Stomach (tissue), 19 donors: ENCODE measurements at places on chromosomes 1 and 21. TPM values are rescaled to one million over a fixed set of nuclear protein-coding genes. Genes with fewer than 3 reads are reported as not detected.

DNA sequence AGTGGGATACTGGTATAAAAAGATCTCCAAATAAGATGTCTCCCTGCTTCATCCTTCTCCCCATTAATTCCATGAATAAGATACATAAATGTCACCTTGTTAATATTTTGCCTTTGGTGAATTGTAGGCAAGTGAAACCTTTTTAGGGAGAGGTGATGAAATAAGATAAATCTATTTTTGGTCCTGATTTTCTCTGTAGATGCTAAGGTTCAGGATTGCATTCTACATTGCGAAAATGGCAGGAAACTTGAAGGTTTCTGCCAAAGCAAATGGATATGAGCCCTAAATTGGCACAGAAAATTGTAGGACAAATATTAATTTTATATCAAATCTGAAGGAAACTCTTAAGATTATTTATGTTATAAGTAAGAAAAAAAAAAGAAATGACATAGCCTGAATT, 107.1 kb downstream of the PLPPR4 start:
- no peak for DNase-seq

- DNase-seq: no peak
Observed at GRCh38 chr1:87682565-87682964, 353.9 kb downstream of the LMO4 start.

Gene ZNF678
- 4.8 TPM for total RNA-seq

Gene SDC3
- total RNA-seq: 17.4 TPM

Gene PANK4
- total RNA-seq: 21.9 TPM

Gene TTLL7
- total RNA-seq: 50.8 TPM

DNA sequence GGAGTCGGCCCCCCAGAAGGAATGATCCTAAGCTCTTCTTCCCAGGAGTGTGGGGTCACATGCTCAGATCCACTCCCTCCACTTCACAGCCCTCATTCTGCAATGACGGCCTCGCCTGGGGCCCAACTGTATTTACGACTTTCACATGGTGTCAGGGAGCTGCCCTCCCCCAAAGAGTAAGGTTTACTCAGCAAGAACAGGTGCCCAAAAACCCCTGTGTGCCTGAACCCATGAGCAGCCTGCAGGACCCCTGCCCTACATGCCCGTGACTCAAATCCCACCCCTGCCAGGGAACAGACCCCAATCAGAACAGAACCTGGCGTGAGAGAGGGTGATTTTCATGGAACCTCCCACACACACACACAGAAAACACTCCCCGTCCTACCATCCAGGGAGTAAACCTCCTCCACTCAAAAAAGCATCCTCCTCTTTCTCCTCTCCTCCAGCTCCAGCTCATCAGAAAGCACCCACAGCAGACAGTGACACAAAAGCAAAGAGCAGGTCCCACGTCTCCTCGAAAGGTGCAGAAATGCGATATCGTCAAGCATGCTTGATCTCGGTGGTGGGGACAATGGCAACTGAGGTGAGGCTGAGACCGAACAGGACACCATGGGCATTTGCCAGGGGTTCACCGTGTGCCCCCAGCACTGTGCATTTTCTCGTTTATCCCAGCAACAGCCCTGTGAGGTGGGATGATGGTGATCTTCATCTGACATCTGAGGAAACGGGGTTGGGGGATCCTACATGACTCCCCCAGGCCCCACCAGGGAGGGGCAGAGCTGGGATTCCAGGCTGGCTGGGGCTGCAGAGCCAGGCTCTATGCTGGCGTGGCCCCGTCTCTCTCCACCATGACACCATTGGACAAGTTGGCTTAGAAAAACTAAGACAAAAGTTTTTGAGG, 397.9 kb downstream of the NPHP4 start:
- DNase-seq: peak; percentile 16

DNA sequence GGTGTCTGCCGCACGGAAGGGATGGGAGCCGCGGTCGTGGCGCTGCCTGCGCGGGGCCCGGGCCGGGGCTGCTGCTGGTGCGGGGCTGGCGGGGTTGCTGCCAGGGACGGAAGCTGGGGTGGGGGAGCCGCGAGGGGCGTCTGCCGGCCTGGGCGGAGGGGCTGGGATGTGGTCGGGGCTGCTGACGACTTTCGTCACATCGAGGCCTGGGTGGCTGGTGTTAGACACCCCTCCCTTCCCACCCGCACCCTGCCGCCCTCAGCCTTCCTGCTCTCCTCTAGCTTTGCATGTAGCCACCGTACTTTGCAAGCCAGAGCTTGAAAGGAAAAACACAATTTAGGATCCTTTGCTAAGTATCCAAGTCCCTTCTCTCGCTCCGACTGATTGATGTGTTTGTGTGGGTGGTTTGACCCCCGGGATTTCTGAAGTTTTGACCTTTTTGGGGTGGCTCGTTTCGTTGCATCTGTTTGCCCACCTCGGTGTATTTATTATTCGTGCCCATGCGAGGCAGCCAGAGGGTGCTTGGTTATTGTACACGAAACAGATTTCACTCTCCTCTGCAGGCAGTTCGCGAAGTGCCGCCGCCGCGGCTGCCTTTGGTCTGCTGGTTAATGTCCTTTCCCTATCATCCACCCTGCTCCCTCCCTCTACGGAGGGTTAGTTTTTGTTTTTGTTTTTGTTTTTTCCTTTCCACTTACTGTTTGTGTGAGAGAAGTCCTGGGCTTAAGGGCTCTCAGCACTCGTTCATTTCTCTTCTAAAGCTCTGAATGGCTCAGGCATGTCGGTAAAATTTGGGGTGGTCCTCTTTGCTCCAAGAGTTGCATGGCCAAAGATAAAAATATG, 868 bp downstream of the C1orf21 start:
- DNase-seq: peak; percentile 78

DNA sequence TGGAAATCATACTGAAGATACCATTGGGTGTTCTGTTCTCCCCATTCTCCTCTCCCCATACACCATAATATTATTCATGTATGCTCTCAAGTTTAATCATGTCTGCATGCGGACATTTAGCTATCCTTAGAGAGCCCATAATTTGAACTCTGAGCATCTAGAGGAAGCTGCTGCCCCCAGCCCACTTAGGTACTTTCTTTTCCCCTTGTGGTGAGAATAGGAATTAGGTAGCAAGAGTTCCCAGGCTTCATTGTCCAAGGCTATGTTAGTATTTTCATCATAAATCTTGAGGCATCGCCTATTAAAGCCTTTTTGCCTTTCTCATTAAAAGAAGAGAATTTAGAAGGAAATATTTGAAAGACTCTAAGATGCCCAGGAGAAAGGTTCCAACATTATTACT, 96.3 kb downstream of the ROR1 start:
- no peak for DNase-seq

DNA sequence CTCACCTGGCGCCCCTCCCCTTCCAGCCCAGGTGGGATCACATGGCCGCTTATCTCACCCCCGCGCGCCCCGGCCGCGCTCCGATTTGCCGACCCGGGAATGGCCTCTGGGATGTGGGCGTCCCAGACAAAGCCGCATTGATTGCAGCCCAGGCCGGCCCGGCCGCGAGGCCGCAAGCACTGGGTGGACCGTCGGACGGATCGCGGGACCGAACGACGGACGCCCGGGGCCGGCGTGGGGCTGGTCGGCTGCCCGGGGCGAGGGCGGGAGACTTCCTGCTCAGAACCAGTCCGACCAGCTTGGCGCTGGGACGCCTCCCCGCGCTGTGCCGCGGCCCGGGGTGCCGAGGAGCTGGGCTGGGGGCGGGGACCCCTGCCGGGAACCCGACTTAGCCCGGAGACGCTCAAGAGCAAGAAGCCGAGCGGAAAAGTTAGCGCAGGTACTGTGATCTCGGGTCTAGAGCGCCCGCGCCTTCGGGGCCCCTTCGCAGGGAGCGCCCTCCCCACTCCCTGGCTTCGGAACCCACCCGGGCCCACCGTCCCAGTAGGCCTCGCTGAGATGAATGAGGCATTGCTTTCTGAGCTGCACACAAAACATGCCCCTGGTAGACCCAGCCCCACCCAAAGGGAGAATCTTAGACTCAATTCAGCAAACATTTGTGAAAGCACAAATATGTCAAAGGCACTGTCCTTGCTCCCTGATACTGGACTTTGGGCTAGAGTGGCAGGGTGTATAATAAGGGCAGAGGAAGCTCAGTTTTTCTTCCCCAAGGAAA, 415 bp upstream of the LAD1 start:
- peak; percentile 92 for DNase-seq

Gene SH2D1B
- not detected for total RNA-seq

DNA sequence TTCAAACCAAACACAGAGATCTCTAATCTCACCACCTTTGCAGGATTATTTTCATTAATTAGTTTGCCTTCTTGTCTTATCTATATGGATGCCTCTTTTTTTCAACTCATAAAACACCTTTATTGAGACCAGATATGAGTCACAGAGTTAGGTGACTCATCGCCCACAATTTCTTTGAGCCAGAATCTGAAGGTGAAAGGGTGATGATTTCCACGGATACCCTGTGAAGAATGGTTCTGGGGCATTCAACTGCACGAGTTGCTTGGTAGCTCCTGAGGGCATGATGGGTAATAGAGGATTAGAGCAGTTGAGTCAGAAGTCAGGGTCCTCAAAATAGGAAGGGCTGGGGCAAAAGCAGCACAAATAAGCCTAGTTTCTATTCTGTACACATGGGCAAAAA, 128.2 kb downstream of the TBX19 start:
- DNase-seq: no peak

Gene RORC
- 5.8 TPM for total RNA-seq

DNA sequence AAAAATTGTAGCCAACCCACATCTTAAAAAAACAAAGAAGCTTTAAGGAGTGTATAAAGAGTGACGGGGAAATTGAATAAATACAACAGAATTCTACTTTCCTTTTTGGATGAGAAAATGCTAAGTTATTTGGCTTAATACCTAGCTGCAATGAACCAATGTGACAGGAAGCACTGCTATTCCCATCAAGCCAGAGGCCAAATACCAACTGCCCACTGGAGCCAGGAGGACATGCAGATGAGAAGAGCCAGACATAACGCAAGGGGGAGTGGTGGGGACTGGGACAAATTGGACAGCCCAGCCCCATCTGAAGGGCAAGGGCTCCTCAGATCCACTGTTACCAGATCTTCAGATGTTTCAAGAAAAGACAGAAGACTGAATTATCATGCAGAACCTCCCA, 25.7 kb downstream of the DNAJC11 start:
- DNase-seq: no peak

- DNase-seq: no peak
Observed at GRCh38 chr21:14271053-14271452, 55.1 kb downstream of the RBM11 start.

Gene CCDC27
- total RNA-seq: not detected

Gene ATAD3C
- 5.2 TPM for total RNA-seq

DNA sequence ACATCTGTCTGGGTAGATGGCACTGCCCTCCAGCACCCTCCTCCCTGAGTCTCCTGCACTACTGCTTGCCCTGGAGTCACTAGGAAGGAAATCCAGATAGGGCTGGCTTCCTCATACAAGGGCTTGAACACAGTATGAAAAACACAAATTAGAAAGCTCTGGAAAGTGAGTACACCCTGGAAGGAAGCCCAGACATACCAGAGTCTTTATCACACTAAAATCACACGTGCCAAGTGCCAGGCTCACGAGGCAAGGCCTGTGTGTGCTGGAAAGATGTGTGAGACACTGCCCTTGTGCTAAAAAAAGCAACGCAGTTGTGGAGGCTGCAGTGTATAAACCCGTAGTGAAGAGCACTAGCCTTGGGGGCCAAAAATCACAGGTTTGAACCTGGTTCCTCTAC, 28.3 kb upstream of the S100A7 start:
- DNase-seq: peak; percentile 60

- peak; percentile 64 for DNase-seq
Observed at GRCh38 chr1:26289158-26290059, 9.5 kb downstream of the SH3BGRL3 start.

Gene LCE6A
- total RNA-seq: not detected

Gene PROK1
- not detected for total RNA-seq

DNA sequence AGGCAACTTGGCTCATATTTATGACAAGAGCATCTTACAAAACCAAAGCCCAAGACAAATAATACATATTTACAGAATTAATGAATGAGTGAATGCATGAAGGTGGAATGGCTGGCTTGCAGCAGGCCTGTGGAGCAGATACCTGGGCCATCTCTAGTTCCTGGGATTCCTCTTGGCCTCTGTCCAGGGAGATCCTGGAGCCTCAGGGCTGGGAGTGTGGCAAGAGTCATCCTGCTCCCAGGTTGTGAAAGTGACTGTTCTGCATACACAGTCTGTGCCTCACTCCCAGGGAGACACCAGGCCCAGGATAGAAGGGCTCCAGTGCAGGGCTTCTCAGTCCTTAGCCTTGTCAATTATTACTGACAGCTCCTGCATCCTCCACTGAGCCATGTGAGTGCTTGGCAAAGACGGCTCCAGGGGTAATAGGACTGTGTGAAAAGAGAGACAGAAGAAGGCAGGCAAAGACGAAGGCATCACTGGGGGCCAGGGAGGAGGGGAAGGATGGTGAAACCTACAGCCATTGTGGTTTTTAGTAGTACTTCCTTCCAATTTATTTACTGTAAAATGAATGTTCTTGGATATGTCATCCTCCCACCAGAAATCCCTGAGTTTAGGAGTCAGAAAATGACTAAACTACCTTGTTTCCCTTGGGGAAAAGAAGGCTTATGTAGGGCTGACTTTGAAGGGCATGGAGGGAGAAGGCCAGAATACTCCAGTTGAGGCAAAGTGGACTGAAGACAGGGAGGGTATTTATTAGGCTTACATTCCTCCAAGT, 14.3 kb upstream of the KPRP start:
- DNase-seq: no peak

GRCh38 chr1:185973645-185974044, 239.5 kb downstream of the HMCN1 start:
- no peak for DNase-seq

Gene CEP104
- total RNA-seq: 128 TPM

Gene GPR153
- total RNA-seq: 5.7 TPM

Gene SHC1
- 57.3 TPM for total RNA-seq

- DNase-seq: no peak
Observed at GRCh38 chr1:40363721-40364120, 9.8 kb upstream of the SMAP2 start.

Gene TAS1R1
- total RNA-seq: not detected

Gene CAPN8
- total RNA-seq: 142 TPM

GRCh38 chr1:246417152-246417812, 89.8 kb downstream of the SMYD3 start:
- DNase-seq: no peak

DNA sequence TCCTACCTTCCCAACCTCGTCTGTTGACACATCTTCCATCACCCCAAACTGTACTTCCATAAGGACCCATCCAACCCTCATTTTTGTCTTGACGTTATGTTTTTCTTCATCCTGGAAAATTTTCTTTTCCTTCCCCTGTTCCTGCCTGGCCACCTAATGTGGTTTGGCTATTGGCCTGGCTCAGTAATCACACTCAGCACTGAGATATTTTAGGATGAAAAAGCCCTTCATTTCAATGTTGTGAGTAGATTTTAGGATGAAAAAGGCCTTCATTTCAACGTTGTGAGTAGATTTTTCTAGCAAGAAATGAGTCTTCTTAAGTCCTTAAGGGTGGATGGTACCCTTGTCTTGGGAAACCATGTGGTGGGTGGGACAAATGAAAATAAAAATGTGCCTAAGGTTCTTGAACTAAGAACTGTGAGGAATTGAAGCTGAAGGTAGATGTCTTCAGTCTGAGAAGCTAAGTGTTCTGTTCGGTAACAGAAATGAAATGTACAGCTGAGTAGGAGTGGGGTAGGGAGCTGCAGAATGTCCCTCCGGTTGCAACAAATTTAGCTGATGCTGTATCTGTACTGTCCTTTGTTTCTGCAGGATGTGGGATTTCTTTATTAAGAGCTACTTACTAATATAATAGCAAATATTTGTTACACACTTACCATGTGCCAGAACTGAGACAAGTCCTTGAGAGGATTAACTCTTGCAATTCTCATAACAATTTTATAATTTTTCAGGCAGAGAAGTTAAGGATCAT, 36.1 kb downstream of the DNTTIP2 start:
- no peak for DNase-seq

Gene MRPL9
- 47.7 TPM for total RNA-seq

Gene BSND
- not detected for total RNA-seq

GRCh38 chr1:39214998-39215873, 10.7 kb downstream of the MACF1 start:
- DNase-seq: peak; percentile 51
